ENCODE measurements at places on chromosomes 7 and 10.

DNA sequence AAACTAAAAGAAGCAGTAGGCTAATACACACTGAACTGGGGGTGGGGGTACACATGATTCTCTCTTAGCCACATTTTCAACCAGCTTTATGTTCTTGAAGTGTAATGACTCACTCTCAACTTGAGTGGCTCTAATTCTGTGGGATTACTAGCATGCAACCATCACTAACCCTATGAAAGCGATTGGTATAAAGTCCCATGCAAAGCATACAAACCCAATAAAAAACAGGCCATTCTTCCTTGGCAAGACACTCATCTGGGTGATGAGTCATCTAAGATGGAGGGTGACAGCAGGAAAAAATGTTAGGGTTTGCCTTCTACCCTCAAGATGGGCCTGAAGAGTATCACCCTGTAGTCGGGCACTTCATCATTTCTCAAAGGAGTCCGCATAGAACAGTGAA lies 14.9 kb upstream of the PON3 start:
- DNase-seq = no peak

- no peak for DNase-seq
These were observed 1.4 kb upstream of the ELMO1 start for GRCh38 chr7:37450035-37450434.

- no peak for DNase-seq
These were observed 688.9 kb downstream of the PHTF2 start for GRCh38 chr7:78487464-78487863.

GRCh38 chr7:50712252-50713122 lies 70.2 kb downstream of the GRB10 start:
- DNase-seq = no peak

GRCh38 chr10:132703419-132704007 lies 82.4 kb downstream of the NKX6-2 start:
- no peak for DNase-seq

- no peak for DNase-seq
These were observed 53.5 kb upstream of the TNRC18 start for GRCh38 chr7:5477126-5477525.

- DNase-seq = no peak
These were observed 61.6 kb downstream of the ANKRD7 start for GRCh38 chr7:118286131-118286530.

GRCh38 chr7:144086730-144087129 lies 652 bp downstream of the OR2A12 start:
- no peak for DNase-seq

DNA sequence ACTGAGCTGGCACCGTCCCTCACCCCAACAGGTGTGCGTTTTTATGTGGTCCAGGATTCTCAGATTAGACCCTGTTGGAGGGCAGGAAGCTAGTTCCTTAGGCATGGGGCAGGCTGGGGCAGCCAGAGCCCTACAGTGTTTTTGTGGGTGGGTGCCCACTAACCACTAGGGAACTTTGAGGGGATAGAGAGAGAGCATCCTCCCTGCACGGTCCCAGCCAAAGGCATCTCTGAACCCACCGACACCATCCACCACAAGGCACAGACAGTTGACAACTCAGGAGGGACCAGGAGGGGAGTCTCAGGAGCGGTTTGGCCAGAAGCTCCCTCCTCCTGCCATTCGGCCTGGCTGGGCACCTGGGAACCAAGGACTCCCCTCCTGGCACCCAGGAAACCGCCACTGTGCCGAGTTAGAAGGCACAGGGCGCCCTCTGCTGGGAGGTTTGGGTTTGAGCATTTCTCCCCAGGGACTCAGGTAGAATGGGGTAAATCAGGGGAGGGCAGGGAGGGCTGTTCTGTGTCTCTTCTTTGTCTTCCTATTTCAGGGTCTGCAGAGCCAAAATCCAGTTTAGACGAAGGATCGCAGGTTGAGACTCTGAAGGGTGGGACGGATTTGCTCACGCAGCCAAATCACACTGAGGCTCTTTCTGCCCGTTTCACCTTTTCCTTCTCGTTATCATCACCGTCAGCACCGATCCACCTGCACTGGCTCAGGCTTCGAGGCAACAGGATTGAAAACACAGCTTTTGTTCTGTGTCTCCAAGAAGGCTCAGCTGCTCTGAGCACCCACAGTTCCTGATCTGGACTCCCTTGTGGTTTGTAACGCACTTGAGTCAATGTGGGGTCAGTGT lies 84.8 kb upstream of the COL13A1 start:
- peak; percentile 82 for DNase-seq

DNA sequence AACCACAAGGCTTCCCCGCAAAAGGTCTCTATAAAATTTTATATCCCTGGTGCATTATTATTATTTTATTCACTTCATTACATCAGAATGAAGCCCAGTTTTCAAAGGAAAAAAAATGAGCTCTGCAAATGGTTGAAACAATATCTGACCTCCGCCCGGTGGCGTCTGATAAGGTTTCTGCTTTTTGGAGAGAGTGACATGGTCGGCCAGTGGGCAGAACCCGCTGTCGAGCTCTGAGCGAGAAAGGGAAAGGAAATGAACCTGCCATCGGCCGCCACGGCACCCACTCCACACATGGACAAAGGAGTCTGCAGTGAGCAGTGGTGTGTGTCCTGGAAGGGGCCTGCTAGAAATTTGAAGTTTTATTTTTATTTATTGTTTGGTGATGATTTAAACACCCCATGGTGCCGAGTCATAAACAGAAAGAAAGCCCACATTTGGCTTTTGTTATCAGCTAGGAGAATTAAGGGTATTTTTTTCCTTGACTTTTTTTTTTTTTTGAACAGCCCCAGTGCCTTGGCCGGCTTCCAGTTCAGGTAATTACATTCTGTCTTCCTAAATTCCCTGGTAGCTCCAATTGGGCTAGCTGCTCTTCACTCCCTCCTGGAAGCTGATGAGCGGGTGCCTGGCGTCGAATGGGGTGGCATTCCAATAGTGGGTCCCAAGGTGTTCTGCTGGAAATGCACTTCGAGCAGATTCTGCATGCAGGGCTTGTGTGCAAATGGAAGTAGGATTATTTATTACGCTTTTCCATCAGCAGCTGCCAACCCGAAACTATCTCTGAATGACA lies 149.4 kb upstream of the MKI67 start:
- no peak for DNase-seq

DNA sequence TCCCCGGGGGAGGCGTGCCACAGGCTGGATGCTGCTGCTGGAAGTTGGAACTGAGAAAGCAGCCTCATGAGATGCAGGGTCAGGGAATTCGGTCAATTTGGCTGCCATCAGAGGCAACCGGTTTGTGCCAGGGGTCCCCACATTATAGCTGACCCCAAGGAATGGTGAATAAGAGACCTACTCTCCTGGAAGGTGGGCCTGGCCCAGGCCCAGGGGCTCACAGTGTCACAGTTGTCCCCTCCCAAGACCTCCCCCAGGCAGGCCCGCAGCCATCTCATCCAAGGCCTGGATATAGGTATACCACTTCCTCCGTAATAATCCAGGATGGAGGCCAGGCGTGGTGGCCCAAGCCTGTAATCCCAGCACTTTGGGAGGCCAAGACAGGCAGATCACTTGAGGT lies 114.6 kb downstream of the NPTX2 start:
- DNase-seq = no peak

DNA sequence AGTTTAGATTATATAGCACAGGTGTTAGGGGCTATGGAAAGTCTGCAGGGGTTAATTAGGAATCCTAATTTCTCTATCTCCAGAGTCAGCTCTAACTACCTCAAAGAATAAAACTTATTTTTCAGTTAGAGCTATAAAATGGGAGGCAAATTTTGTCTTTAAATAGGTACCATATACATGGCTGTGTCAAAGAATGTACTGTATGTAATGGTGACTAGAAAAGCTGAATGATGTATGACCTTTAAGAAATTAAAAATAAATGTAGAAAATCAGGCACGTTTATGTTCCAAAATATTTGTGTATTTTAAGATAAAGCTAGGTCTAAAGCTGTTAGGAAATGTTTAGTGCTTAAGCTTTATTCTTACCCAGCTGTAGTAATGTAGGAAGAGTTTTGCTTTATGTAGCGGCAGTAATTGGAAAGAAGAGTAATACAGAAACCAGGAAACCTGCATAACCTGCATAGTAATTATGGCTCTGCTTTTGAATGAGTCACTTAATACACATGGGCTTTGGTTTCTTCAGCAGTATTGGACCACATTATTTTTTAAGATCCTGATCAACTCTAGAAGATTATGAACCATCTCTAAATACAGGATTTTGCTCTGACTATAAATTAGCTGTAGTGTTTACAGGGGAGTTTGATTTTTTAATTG lies 85.0 kb downstream of the KMT2E start:
- DNase-seq = no peak

- DNase-seq = no peak
These were observed 29.2 kb upstream of the CACUL1 start for GRCh38 chr10:118783776-118784545.

- no peak for DNase-seq
These were observed 24.3 kb upstream of the TIAL1 start for GRCh38 chr10:119621078-119621384.

GRCh38 chr7:84908196-84908793 lies 278.6 kb downstream of the SEMA3D start:
- DNase-seq = no peak

DNA sequence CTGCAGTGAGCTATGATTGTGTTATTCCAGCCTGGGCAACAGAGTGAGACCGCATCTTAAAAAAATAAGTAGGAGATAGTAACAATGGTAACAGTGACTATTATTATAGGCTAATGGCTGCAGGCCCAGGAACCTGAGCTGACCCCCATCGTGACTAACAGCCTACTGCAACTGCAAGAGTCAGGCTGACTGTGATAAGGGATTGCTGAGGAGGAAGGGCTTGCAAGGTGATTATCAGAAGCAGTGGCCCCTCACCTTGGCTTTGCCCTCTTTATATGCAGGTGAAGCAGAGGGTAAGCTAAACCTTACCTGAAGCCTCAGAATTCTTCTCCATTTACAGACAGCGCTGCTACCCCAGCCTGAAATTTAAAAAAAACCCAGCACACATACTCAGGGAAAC lies 83.9 kb upstream of the SDK1 start:
- DNase-seq = no peak

DNA sequence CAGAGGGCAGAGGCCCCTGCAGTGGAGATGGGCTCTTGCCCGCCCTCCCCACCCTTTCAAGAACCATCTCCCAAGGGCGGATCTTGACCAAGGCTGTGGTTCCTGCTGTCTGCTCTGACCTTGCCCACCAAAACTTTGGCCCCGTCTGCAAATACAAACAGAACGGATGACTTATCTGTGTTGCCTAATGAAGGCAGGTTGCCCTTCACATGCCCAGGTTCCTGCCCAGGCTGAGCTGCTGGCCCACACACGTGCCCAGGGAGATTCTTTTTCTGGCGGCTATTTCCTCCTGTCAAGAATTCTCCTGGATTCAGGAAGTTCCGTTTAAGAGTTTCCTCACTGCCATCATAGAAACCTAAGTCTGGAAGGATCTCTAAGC lies 78.3 kb downstream of the PROSER2 start:
- no peak for DNase-seq

DNA sequence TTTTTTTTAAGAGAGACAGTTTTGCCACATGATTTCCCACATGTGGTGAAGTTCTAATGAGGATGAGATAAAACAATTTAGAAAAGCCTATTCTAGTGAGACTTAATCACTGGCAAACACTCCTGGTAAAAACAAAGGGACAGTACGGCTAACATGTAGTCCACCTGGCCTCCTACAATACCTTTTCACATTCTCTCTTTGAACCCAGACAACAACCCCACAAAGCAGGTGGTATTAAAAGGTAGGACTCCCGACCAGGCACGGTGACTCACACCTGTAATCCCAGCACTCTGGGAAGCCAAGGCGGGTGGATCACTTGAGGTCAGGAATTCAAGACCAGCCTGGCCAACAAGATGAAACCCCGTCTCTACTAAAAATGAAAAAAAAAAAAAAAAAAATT lies 12.4 kb downstream of the PARD3 start:
- DNase-seq = no peak

DNA sequence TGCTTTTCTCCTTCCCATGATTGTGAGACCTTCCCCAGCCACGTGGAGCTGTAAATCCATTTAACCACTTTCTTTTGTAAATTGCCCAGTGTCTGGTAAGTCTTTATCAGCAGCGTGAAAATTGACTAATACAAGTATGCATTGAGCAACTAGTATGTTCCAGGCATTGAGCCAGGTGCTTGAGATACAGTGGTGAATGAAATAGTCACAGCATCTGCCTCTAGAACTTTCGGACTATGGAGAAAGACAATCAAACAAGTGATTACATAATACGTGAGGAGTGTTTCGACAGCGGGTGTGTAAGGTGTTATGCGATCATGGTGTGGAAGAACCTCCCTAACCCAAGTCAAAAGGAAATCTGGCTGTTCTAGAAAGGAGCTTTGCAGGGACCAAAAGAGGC lies 21.6 kb upstream of the NUP205 start:
- no peak for DNase-seq

DNA sequence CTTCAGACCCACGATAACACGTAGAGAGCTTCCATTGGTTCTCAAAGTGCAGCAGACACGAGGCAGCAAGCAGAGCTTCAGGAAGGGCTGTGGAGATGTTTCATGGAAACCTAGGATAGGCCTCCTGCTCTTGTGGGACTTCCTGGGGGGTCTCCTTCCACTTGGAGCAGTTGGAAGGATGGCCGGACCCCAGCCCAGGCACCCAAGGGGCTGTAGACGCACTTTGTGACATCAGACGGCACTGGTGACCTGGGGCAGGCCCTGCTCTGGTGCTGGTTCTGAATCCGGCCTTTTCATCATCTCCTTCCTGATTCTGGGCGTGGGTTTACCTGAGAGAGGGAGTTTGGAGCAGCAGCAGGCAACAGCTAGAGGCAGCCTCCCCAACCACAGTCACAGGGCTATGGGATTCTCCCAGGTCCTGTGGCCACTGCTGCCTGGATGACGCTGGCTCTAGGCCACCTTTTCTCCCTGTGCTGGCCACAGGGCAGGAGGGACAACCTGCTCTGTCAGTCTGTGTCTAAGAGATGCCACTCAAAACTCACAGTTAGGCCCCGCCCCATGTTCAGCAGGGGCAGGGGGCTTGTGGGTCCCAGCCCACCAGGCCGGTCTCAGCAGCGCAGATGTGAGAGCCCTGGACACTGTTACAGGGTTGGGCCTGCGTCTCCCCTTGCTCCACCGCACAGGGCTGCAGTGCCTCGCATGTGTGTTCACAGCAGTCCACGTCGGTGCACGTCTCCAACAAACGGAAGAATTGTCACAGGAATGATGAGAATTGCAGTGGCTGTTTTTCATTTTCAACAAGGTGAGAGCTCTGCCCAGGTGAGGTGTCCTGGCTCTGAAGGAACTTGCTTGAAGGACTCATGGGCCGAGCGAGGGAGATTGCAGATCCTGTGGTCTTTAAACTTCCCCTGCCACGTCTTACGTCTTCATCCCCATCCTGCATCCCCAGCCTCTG lies 569.3 kb downstream of the TCERG1L start:
- no peak for DNase-seq

- no peak for DNase-seq
These were observed 636.2 kb upstream of the IGFBP3 start for GRCh38 chr7:46557295-46557711.

Measured in activated CD8-positive, alpha-beta memory T cell treated with anti-CD3 and anti-CD28 coated beads for 24 hours (primary cell).